ENCODE measurements at places on chromosomes 1 and 21.

- no peak for DNase-seq
These were observed 33.4 kb upstream of the OR2B11 start for GRCh38 chr1:247491328-247491727.

- DNase-seq = no peak
These were observed 106.0 kb upstream of the GNG12 start for GRCh38 chr1:67939186-67939743.

- no peak for DNase-seq
These were observed 10.6 kb downstream of the CNR2 start for GRCh38 chr1:23902321-23903278.

DNA sequence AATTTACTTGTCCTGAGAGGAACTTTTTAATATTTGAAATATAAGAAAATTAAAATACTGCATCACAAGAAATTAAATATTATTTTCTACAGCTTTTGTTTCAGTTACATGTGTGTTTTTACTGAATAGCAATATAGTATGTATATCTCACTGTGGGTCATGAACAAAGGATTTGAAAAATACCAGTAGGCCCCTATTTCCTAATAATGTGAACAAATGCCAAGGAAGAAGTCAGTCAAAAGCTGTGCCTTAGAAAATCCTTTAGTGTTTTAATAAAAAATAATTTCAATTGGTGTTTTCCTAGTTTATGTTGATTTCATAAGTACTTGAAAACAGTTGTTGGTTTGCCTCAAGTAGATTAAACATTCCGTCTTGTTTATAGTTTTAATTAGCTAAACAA, 46.7 kb downstream of the SMYD3 start:
- DNase-seq = no peak

DNA sequence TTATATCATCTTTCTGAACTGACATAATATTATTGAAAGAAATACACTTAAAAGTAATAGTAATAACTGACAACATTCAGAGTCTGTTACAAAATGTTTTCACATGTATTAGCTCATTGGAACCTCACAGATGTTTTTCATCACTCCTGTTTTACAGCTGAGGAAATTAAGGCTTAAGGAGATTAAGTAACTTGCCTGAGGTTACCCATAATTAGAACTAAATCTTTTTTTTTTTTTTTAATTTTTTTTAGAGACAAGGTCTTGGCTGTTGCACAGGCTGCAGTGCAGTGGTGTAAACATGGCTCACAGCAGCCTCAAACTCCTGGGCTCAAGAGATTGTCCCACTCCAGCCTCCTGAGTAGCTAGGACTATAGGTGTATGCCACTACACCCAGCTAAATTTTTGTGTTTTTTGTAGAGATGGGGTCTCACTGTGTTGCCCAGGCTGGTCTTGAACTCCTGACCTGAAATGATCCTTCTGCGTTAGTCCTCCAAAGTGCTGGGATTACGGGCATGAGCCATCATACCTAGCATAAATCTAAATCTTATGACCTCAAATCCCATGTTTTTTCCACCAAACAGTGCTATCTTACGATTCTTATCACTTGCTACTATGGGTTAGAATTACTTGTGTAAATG, 64.7 kb upstream of the MACF1 start:
- no peak for DNase-seq

GRCh38 chr1:19042675-19043578, 86.5 kb upstream of the IFFO2 start:
- no peak for DNase-seq

DNA sequence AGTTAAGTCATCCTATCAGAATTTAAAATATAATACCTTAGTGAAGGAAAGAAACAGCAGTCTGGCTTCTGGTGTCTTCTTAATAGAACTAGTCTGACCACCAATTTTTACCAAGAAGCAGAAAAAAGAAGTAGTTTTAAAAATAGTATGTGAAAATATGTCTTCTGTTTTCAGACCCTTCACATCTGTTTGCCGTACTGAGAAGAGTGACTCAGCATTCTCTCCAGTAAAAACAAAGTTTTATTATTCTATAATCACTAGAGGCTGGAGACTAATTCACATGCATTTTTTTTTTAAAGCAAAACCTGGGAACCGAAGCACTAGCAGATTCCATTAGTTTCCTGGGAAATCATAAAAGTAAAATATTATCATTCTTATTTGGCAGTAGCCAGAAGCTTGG, 163.8 kb downstream of the COL24A1 start:
- no peak for DNase-seq

DNA sequence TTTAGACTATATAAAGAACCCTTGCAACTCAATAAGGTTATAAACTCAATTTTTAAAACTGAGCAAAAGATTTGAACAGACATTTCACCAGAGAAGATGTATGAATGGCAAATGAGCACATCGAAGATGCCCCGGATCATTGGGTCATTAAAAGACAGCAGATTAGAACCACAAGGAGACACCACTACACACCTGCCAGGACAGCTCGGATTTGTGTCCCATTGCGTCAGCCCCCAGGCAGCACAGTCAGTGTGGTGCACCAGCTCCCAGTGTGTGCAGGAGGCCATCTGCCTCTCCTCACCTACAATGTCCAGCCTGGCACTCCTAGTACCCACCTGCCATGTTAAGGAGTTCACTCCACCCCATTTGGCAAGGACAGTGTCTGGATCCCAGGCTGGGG, 61.1 kb upstream of the LRP8 start:
- no peak for DNase-seq

GRCh38 chr21:15010645-15011044, 54.2 kb downstream of the NRIP1 start:
- DNase-seq = no peak

GRCh38 chr1:230215031-230215430, 148.0 kb downstream of the GALNT2 start:
- DNase-seq = no peak

All from NCI-H1048 (cell line).